ENCODE measurements at places on chromosomes 16 and 17.

DNA sequence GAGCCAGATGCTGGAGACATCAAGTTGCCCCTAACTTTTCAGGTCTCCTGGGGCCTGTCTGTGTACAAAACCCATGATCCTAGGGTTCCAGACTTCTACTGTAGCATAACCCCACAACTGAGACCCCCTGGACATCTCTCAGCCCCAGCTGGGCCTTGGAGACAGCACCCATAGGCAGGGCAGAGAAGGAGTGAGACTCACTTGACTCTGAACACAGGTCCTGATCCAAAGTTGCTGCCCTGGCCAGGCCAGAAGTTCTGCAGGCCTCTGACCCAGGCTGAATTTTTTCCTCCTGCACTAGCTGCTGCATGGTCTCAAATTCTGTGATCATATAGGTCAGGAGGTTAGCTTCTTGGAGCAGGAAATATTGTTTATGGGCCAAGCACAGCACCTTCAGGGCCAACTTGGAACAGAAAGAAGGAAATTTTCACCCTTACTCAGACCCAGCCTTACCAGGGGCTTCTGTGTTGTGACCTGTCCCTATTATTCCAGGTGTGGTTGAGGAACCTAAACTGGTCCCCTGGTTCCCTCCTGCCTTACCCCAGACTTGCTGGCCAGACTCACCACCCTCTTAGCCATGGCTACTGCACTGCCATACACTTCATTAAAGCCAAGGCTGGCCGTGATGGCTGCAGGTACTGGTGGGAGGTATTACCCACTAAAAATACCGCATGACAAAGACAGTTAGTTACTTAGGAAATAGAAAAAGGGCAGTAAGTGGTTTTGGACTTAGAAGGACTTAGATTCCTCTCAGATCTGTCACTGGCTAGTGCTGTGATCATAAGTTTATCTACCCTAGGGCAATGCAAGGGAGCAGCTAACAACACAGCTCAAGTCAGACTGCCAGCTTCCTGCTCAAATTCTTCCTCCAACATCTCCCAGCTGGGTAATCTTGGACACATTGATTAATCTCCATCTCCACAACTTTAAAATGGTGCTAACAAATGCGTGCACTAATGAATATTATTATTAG lies 2180.1 kb downstream of the TP53TG3F start:
- no peak for DNase-seq

GRCh38 chr16:67959536-67960329 lies 8.7 kb downstream of the SLC12A4 start:
- no peak for DNase-seq

GRCh38 chr16:8295513-8296237 lies 294.6 kb downstream of the TMEM114 start:
- DNase-seq: no peak

DNA sequence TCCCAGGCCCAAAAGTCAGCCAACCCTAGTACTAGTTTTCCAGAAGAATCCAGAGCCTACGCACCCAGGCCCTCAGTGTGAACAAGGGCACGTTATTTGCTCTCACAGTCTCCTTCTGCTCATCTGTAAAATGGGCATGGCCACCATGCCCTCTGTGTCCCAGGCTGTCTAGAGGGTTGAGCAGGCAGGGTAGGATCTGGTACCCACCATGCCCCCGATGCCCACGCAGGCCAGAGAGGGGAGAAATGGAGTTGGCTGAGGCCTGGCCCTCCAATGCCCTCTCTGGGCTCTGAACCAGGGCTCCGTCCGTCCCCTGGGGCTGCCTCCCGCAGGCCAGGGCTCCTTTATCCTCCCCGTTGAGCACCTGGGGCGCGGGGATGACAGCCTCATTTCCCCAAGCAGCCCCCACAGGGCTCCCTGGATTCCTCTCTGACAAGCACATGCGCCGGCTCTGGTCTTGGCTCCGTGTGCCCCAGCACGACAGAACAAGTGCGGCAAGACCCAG lies 9.1 kb upstream of the BAHCC1 start:
- DNase-seq: no peak

DNA sequence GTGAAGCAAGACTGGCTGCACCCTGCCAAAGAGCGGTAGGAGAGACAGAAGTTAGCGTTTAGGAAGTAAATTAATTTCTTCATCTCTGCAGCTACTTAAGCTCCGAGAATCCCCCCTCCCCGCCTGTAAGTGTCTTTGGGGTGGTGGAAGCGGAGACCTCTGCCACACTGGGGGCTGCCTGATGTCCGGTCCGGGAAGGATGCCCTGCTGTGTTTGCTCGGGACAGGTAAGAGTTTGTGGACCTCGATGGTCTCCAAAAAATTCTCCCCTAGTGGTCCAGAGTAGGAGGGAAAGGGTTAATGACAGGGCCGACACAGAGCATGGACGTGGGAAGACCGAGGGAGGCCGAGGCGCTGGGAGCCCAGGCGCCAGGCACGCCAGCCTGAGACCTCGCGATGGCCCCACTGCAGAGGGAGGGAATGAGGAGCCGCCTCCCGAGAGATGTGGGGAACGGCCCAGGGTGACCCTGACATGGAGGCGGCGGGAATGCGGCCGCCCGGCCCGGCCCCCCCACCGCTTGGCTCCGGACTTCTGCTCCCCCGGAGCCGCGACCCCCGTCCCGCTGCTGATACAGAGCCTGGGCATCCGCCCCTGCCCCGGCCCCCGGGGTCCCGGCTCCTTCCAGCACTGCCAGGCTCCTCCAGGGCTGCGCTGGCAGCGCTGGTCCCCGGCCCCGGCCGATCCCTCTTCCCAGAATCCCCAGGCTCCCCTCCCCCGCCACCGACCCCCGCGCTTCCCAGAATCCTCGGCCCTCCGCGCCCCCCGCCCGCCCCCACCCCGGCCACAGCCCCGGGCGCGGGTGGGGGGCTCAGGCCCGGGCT lies 680 bp downstream of the ZNF629 start:
- peak; percentile 24 for DNase-seq

DNA sequence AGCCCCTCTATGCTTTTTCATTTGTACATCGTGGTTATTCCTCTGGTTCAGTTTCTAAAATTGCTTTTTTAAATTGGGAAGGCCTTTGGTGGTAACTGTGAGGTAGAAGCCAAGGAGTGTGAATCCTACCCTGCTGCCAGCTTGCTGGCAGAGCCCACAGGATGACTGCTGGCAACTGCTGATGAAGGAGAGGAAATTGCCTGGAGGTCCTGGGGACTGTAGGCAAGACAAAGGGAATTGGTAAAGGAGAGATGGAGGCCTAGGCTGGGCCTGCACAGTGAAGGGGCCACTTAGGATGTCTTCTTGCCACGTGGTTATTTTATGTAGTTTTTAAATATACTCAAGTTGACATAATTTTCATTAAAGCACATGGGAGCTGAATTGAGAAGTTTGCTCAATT lies 15.8 kb downstream of the C17orf58 start:
- no peak for DNase-seq

DNA sequence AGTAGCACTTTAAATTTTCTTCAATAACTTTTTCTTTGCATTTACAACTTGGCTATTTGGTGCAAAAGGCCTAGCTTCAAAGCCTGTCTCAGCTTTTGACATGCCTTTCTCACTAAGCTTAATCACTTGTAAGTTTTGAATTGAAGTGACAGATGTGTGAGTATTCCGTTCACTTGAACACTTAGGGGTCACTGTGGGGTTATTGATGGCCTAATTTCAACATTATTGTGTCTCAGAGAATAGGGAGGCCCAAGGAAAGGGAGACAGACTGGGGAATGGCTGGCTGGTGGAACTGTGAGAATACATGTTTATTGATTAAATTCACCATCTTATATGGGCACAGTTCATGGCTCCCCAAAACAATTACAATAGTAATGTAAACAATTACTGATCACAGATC lies 84.1 kb downstream of the TAOK1 start:
- DNase-seq: no peak

- no peak for DNase-seq
Observed at GRCh38 chr16:14539156-14539555, 90.9 kb downstream of the PARN start.

GRCh38 chr17:13311306-13311705 lies 290.4 kb downstream of the HS3ST3A1 start:
- DNase-seq: no peak

- DNase-seq: peak; percentile 96
Observed at GRCh38 chr17:77834170-77835115, 124.1 kb upstream of the TNRC6C start.

GRCh38 chr17:29563816-29564215 lies 3.0 kb downstream of the ABHD15 start:
- no peak for DNase-seq

- DNase-seq: no peak
Observed at GRCh38 chr17:81457917-81458555, 54.6 kb downstream of the ACTG1 start.

- DNase-seq: no peak
Observed at GRCh38 chr16:27517664-27518063, 32.0 kb downstream of the GTF3C1 start.

DNA sequence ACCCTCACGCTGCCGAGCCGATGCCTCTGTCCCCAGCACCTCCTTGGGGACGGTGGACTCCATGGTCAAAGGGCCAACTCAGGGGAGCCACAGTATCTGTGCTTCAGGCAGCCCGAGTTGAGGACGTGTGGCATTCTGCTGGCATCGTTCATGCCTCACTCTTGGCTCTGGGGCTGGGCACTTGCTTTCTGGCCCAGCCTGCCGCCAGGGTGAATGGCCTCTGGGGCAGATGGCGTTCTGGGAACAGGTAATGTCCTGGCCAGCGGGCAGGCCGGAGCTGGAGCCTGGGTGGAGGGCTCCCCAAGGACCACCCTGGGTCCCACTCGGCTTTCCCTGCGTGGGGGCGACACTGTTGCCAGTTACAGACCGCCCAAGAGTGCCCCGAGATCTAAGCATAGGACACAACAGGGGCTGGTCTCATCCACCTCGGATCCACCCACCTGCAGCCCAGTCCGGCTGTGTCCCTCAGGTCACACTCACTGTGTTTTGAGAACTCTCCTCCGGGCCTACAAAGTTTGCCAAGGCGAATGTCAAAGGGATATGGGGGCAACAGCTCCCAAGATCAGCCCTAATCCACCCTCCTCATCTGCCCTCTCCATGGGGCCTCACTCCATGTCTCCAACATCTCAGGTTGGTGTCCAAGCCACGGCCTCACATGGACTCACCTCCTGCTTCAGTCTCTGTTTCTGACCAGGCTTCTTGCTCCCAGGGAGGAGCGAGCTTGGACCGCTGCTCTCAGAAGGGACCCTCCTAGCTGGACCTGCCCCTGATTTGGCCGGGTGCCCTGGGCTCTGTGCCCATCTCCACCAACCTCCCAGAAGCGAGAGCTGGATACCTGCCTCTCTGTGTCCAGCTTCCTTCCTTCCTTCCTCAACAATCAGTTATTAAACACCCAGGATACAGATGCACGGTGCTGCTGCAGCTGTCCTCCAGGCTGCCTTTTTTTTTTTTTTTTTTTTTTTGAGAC lies 60.8 kb downstream of the TMEM235 start:
- DNase-seq: no peak

GRCh38 chr17:7668482-7668881 lies 17.8 kb downstream of the ATP1B2 start:
- no peak for DNase-seq

DNA sequence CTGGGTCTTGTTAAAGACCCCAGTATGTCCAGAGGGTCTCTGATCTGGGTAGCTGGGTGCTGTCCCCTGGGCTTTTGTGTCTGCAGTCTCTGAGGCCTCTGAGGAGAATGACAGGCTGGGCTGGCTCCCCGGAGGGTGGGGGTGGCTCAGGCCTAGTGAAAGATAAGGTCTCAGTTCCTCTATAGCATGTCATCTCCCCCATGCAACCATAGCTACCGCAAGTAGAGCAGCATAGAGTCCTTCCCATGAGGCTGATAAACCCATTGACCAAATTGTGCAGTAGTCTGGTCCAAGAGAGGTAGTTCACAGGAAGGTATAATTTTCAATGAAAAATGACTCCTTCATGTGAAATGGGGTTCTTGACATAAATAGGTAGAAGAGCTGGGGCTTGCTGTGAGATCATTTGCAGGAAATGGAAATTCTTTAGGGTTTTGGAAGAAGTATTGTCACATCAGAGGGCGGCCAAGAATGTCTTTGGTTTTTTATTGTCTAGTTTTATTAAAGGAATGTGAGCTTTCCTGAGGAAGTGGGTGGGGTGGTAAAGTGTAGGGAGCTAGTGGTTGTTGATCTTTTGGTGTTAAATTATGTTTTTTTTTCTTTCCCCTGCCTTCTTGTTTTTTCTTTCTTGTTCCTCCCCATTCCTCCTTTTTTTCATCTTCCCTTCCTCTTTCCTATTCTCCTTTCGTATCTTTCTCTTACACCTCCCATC lies 21.0 kb downstream of the SLC7A6OS start:
- DNase-seq: peak; percentile 66

- DNase-seq: no peak
Observed at GRCh38 chr16:77925531-77925930, 96.8 kb upstream of the CLEC3A start.

GRCh38 chr16:80606221-80606766 lies 65.5 kb downstream of the DYNLRB2 start:
- DNase-seq: no peak

DNA sequence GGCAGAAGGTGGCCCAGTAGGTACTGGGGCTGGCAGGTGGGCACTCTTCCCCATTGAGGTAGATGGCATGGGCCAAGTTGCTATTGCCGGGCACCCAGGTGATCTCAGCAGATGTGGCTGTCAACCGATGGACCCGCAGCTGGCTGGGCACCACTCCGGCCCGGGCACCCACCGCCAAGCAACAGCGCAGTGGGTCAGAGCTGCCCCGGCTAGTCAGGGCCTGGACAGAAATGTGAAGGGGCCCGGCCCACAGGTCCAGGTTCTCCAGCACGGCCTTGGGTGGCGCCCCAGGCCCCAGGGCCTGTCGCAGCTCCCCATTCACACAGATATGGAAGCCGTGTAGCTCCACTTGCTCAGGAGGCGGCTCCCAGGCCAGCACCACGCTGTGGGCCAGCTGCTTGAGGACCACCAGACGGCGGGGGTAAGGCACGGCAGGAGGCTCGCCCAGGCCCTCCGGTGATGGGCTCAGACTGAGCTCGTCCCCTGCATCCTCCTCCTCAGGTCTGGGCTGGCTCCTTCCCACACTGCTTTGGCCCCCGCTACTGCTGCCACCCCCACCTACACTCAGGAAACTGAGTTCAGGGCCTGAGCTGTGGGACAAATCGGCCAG lies 16.5 kb downstream of the TSPOAP1 start:
- no peak for DNase-seq

- no peak for DNase-seq
Observed at GRCh38 chr16:23124315-23124714, 24.9 kb downstream of the USP31 start.

GRCh38 chr16:13829697-13830299 lies 90.2 kb upstream of the ERCC4 start:
- no peak for DNase-seq

DNA sequence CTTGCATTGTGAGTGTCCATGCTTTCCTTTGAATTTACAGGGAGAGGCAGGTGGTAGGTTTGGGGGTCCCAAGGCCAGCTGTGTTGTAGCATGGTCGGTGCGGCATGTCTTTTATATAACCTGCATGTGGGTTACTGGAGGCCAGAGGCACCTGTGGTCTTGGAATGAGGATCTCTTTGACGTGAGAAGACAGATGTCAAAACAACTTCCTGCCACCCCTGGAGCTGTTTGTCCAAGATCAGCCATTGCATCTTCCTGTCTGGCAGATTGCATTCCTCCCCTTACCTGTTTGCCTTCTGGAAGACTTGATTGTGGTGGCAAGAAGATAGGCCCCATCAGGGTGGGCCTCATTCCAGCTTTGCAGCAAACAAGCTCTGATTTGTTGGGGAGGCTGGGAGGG lies 175.1 kb downstream of the MSI2 start:
- DNase-seq: no peak

Data from inflammatory macrophage treated with lipopolysaccharide for 4 hours (primary cell).